ENCODE measurements at places on chromosomes 6 and 20. TPM values are rescaled to one million over a fixed set of nuclear protein-coding genes. Genes with fewer than 3 reads are reported as not detected.

- ATAC-seq, result no peak
Observed at GRCh38 chr20:63560856-63561609, 7.1 kb downstream of the FNDC11 start.

GRCh38 chr6:158763434-158764182 is 55.6 kb downstream of the EZR start:
- ATAC-seq, result no peak

DNA sequence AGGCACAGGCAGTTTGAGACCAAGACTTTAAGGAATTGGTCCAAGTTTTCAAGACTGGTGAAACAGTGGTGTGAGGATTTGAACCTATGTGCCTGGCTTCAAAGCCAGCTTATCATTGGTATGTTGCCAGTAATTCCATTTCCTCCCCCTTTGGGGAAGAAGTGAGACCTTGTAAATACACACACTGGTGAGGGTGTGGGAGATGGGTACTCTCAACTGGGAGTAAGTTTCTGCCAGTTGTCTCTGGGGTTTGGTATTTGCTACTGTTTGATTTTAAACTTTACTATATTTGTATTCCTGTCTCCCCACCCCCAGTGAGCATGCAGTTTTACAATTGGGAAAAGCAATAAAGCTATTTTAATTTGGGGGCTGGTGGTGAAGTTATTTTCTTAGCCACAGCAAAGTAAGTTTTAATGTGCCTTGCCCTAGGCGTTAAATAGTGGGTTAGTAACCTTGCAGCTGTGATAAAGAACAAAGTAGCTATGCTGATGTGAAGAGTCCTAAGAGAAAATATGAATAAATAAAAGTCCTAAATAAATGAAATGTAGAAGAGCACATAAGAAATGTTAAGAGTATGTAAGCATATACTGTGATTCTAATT is 31.0 kb downstream of the SNX9 start:
- ATAC-seq, result no peak

The TAAR6 gene
- not detected for total RNA-seq

DNA sequence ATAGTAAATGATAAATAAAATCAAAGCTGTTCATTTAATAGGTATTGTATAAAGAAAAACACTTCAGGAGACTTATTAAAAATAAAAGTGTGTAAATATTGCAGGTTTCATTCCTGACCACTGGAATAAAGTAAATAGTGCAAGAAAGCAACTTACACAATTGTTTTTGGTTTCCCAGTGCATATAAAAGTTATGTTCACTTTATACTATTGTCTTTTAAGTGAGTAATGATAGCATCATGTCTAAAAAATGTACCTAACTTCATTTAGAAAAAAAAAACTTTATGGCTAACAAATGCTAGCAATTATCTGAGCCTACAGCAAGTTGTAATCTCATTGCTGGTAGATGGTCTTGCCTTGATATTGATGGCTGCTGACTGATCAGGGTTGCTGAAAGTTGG is 726.6 kb upstream of the POU3F2 start:
- ATAC-seq, result no peak

- ATAC-seq, result no peak
Observed at GRCh38 chr20:11445891-11446290, 471.8 kb upstream of the BTBD3 start.

GRCh38 chr6:160733050-160733646 is 31.1 kb downstream of the PLG start:
- ATAC-seq, result peak; percentile 56

DNA sequence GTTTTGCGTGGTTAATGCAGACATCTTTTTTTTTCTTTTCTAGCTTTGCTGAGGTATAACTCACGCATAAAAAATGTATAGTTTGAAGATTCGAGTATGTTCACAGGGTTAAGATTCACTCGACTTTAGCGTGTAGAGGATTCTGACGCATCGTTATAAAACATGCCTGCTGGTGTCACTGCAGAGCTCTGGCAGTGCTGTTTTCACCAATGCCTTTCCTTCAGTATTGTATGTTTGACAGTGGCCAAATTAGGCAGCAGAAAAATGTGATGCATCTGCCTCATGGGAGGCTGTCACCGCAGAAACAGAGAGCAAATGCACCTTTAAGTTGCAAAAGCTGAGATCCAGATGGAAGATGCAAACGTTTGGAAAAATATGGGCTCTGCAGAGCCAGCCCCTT is 18.0 kb upstream of the SIRPB2 start:
- ATAC-seq, result peak; percentile 47

The CALHM6 gene
- total RNA-seq, result 7.5 TPM

DNA sequence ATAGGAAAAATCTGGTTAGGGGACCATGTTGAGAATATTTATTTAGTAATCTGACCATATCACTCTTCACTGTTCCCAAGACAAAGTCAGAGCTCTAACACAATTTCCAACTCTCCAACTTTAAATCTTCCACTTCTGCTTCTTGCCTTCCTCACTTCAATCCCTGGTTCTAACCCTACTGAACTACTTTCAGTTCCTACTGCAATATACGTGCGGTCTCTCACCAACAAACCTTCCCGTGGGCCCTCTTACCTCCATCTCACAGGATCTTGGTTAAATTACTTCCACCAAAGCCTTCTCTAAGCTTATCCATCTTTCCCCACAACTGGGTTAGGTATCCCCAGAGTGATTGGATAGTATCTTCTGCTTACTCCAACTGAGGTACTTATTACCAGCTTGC is 8.0 kb downstream of the EIF2S2 start:
- ATAC-seq, result no peak

The VGLL2 gene
- not detected for total RNA-seq

The BACH2 gene
- total RNA-seq, result 3.0 TPM

- ATAC-seq, result no peak
Observed at GRCh38 chr6:116102873-116103272, 2.2 kb downstream of the NT5DC1 start.

- ATAC-seq, result no peak
Observed at GRCh38 chr20:38290829-38291814, 12.8 kb upstream of the BPI start.

- no peak for ATAC-seq
Observed at GRCh38 chr20:45105317-45105716, 4.4 kb upstream of the KCNS1 start.

DNA sequence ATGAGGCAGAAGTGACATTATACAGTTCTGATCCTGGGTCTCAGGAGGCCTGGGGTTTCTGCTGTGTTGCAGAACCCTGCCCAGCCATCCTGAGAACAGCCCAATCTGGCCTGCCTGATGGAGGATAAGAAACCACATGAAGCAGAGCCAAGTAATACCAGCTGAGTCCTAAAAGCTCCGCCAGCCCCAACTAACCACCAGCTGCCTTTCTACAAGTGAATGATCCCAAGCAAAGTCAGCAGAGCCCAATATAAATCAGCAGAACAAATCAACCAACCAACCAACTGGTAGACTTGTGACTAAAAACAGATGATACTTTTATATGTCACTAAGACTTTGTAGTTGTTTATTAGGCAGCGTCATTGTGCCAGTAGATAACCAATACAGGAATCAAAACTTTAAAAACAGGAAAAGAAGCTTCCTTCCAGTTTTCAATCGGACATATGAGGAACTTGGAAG is 52.1 kb downstream of the SNX5 start:
- peak; percentile 32 for ATAC-seq

GRCh38 chr20:62829231-62830230 is 12.7 kb downstream of the COL9A3 start:
- ATAC-seq, result no peak

GRCh38 chr6:88764081-88764480 is 199.3 kb downstream of the RNGTT start:
- ATAC-seq, result no peak

- ATAC-seq, result peak; percentile 82
Observed at GRCh38 chr6:44172731-44173500, 14.3 kb downstream of the CAPN11 start.

DNA sequence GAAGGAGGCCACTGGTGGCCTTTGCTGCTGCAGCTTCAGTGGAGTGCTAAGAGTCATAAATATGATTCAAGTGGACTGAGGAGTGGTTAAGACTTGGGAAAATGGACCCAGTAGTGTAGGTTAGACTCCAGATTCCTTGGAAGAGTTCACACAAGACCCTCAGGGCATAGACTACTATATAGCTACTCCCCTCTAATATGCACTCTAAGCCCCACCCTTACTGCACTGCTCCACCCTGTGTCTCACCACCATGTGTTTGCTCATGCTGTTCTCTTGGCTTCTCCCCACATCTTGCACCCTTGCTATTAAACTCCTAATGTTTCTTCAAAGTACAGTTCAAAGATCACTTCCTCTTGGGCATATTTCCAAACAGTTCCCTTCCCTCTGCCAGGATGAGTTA is 5.7 kb downstream of the KCNQ5 start:
- ATAC-seq, result no peak

The MAPK13 gene
- total RNA-seq, result 53.6 TPM

The PCK1 gene
- not detected for total RNA-seq

DNA sequence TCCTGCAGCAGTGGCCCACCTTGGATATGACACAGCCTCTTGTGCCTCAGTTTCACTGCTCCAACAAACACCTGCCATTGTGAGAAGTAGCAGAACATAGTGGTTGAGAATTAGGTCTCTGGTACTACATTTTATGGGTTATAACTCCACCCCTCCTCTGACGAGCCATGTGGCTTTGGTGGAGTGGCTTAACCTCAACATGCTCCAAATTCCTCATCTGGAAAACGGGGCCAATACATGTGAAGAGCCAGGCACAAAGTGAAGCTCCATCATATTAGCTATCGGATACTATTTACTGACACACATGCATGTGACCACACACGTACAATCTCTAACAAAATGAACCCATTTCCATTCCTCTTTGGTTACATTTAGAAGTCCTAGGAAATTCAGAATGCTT is 8.4 kb upstream of the KIZ start:
- ATAC-seq, result no peak

The TREM2 gene
- total RNA-seq, result not detected

- no peak for ATAC-seq
Observed at GRCh38 chr6:110034667-110035036, 56.5 kb downstream of the GPR6 start.

GRCh38 chr6:116971959-116972358 is 94.9 kb downstream of the RFX6 start:
- no peak for ATAC-seq

DNA sequence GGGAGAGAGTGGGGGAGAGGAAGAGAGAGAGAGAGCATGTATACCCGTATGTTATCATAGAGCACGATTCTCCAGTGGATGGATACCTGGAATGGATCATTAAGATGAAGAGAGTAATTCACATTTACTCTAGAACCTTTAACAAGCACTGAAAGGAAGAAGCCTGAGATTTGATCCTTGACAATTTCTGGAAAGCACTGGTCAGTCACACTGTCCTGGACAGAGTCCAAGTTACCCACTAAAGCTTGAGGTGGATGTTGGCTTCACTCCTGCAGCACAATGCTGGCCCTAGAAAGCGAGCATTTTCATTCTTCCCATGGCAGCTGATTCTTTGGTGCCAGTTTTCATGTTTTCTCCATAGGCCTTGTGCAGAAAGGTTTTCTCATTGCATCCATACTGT is 25.6 kb downstream of the NFYA start:
- no peak for ATAC-seq

The RARS2 gene
- 27.0 TPM for total RNA-seq

The TTK gene
- total RNA-seq, result 33.3 TPM

DNA sequence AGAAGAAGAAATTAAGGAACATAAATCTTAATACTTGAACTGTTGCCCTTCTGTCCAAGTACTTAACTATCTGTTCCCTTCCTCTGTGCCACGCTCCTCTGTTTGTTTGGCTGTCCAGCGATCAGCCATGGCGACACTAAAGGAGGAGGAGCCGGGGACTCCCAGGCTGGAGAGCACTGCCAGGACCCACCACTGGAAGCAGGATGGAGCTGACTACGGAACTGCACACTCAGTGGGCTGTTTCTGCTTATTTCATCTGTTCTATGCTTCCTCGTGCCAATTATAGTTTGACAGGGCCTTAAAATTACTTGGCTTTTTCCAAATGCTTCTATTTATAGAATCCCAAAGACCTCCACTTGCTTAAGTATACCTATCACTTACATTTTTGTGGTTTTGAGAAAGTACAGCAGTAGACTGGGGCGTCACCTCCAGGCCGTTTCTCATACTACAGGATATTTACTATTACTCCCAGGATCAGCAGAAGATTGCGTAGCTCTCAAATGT is 17.1 kb downstream of the IRF4 start:
- no peak for ATAC-seq

The C20orf141 gene
- not detected for total RNA-seq

GRCh38 chr6:118896339-118897136 is 2.6 kb downstream of the ASF1A start:
- ATAC-seq, result peak; percentile 35

DNA sequence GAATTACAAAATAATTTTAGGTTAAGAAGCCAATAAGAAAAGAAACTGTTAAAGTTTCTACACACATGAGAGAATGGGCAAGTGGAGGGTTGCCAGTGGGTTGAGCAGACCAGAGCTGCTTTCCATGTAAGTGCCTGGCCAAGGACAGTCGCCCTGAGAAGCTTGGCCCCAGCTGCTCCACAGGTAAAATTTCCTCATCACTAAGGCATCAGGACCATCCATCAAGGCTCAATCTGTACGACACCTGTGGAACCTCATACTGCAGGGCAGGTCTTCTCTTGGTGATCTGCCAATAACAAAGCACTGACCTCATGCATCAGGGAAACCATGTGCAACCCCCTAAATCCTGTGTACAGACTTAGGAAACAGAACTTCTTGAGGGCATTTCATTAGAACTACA is 115.4 kb downstream of the INSM1 start:
- ATAC-seq, result no peak

GRCh38 chr6:90000864-90001731 is 106.8 kb downstream of the GJA10 start:
- peak; percentile 77 for ATAC-seq

- ATAC-seq, result no peak
Observed at GRCh38 chr20:1880529-1881239, 14.5 kb upstream of the SIRPA start.

DNA sequence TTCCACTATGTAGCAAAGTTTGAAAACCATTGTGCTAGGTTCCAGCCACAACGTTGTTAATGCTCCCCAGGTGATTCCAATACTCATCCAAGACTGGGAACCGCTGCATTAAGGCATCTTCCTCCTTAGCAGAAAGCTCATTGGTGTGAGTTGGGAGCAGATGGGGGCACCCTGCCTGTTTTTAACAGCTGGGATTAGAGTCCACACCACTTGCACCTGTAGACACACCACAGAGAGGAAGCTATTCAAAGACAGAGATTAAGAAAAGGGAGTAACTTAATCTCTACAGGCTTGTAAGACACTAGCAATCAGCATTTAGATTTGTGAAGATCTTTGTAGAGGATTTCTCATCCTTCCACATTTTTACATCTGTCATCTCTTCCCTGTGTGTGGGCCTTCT is 333.9 kb upstream of the SOX4 start:
- ATAC-seq, result no peak

DNA sequence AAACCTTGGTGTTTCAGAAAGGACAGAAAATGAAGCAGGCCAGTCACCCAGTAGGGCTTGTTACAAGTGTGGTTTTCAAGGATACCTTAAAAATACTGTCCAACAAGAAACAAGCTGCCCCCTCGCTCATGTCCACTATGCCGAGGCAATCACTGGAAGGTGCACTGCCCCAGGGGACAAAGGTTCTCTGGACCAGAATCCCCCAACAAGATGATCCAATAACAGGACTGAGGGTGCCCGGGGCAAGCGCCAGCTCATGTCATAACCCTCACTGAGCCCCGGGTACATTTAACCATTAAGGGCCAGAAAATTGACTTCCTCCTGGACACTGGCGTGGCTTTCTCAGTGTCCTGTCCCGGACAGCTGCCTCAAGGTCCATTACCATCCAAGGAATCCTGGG is 6.6 kb upstream of the NT5DC1 start:
- no peak for ATAC-seq

All from activated T-helper 17 cell treated with anti-CD3 and anti-CD28 coated beads, Interleukin-2, amount 50 U/mL, for 72 hours (primary cell).